ENCODE measurements at places on chromosomes 16 and 17.

DNA sequence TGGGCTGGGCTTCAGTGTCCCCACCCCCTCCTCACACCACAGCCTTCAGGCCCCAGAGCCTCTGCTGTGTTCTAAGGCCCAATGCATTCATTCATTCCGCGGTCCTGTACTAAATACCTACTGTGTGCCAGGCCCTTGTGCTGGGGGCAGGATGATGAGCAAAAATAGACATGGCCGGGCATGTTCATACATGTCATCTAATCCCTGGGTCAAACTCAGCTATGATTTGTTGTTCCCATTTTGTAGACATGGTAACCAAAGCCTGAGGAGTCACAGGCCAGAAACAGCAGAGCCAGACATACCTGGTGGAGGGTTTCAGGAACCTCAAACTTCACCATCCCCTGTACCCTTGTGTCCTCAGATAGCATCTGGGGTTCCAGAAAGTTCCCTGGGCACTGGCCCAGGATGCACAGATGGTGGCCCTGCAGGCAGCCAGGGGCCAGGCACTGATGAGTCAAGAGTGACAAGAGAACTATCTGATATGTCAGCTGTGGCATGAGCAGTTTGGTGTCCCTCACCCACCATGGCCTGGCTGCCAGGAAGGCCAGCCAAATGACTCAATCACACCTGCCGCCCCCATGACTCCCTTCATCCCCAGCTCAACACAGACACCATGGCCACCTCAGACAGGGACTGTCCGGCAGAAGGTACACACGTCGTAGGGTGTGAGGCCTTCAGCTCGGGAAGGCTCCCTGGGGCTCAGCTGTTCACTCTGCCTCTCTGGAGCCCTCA, 2.7 kb upstream of the RRAD start:
- DNase-seq: no peak

- DNase-seq: no peak
Measured at GRCh38 chr16:80509872-80510271, 30.9 kb upstream of the DYNLRB2 start.

- no peak for DNase-seq
Measured at GRCh38 chr16:65771707-65772106, 594.8 kb upstream of the CDH5 start.

DNA sequence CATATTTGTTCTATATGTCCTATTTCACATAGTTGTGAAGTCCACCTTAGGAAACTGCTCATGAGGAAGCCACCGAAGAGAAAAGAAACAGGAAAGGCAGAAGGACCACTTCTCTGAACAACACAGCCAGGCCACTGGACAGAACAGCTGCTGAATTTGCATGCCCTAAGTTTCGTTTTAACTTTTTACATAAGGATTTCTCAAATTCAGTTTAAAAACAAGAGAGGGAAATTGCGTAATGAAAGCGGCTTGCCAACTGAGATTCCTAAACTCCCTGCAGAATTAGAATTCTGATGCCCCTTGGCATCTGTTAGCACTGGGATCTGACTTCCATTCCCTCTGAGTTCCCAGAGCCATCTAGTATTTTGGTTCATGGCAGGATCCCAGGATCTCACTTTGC, 5.0 kb upstream of the CCL8 start:
- no peak for DNase-seq

DNA sequence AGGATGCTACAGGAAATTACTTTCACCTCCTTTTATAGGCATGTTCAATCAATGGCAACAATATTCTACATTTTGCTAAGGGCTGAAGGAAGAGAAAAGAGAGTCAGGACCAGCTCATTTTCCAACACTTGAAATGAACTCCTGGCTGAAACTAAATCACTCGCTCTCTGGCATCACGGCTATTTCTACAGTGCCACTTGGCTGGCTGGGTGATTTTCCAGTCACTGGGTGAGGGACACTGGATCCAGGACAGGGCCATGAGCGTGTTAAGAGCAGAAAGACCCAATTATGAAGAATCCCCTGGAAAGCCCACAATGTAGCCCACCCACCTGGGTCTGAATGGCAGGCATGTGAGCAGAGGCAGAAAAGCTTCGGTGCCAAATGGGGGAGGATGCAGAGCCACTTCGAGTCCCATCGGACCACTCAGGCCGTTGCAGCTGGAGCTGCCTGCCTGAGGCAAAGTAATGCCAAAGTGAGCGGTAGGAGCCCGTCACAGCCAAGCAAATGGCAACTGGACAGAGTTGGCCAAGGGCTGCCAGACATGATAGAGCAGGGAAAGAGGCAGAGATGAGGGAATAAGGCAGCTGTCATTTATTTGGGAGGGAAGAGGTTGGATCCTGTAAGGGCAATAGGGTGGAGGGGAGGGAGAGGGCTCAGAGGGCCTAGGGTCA, 246.2 kb downstream of the STX8 start:
- no peak for DNase-seq

- no peak for DNase-seq
Measured at GRCh38 chr17:34071886-34072420, 183.1 kb upstream of the CCL2 start.

GRCh38 chr16:56817056-56817455, 48.0 kb upstream of the SLC12A3 start:
- no peak for DNase-seq

GRCh38 chr16:3865241-3865640, 15.3 kb downstream of the CREBBP start:
- no peak for DNase-seq

DNA sequence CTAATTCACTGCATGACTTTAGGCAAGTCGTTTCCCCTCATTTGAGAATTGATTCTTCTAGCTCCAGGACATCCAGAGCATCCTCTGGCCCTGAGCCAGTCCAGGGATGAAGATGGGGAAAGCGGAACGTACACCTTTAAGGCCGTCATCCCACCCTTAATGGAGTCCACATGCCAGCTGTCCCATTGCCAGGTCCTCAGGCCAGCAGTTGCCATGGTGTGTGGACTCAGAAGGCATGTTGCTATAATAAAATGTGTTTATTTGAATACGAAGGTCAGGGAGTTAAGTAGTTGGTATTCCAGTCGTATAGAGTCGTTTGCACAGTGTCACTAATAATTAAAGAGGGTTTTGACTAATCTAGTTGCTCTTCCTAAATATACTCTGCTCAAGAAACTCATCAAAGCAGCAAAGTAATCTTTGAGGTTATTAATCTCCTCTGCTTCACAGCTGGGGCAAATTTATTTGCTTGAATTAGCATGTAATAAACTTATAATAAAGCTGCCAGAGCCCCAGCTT, 30.4 kb downstream of the CCDC182 start:
- DNase-seq: no peak

- DNase-seq: no peak
Measured at GRCh38 chr16:86142801-86143236, 243.9 kb downstream of the IRF8 start.

GRCh38 chr17:83013779-83014117, 65.7 kb upstream of the METRNL start:
- DNase-seq: no peak

DNA sequence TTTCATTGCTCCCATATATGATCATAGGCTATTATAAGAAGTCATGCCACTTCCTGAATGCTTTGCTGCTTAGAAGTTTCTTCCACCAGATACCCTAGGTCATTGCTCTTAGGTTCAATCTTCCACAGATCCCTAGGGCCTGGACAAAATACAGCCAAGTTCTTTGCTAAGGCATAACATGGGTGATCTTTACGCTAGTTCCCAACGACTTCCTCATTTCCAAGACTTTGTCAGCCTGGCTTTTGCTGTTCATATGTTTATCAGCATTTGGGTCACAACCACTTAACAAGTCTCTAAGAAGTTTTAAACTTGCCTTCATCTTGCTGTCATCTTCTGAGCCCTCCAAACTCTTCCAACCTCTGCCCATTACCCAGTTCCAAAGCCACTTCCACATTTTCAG, 20.1 kb upstream of the DLX3 start:
- no peak for DNase-seq

All from SHP77 treated with DMSO at 0.1 percent for 48 hours (cell line).